SHP77 (cell line): ENCODE measurements at places on chromosomes 12 and 14.

DNA sequence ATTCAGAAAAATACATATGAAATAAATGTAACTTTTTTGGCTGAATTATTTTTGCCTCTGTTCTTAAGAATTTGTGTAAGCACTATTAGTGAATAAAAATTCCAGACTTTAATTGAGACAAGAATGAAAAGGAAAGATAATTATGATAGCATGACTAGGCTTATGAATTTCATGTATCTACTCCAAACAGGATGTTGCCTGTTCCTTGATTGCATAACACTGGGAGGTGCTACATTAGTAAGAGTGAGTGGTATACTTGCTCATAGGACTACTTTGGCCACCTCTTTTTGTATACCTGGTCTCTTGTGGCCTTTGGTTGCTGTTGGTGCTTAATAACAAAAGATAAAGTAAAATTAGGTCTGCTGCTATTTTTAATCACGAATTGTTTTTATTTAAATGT, 112.8 kb downstream of the NAV3 start:
- no peak for DNase-seq

DNA sequence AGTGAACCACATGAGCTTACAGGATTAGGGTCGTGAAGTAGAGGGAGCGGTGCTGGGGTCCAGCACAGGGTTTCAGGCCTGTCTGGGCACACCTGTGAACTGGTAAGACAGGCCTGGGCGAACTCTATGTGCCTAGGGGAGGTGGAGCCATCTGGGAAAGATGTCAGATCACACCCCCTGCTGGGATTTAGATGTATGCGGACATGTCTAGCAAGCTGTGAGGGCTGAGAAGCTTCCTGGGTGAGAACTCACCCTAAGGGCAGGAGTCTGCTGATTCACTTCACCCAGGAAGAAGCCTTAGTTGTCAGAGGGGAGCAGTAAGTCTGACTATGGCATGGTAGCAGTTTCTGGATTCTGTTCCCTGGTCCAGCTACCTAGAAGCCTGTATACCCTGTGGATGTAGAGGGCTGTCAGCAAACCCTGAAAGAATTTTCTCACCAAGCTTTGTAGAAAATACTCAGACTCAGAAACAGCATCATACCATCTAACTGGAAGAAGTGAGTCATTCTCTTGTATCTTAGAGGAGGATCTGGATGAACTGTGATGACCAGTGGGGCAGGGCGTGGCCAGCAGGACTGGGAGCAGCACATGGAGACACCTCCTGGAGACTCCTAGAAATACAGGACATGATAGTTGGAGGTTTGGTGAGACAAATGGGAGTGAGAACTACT, 11.2 kb upstream of the PYGL start:
- peak; percentile 85 for DNase-seq

- peak; percentile 99 for DNase-seq
Measured at GRCh38 chr12:132593938-132594358, 16.4 kb downstream of the LRCOL1 start.

GRCh38 chr14:104132981-104133380, 5.4 kb upstream of the KIF26A start:
- no peak for DNase-seq

DNA sequence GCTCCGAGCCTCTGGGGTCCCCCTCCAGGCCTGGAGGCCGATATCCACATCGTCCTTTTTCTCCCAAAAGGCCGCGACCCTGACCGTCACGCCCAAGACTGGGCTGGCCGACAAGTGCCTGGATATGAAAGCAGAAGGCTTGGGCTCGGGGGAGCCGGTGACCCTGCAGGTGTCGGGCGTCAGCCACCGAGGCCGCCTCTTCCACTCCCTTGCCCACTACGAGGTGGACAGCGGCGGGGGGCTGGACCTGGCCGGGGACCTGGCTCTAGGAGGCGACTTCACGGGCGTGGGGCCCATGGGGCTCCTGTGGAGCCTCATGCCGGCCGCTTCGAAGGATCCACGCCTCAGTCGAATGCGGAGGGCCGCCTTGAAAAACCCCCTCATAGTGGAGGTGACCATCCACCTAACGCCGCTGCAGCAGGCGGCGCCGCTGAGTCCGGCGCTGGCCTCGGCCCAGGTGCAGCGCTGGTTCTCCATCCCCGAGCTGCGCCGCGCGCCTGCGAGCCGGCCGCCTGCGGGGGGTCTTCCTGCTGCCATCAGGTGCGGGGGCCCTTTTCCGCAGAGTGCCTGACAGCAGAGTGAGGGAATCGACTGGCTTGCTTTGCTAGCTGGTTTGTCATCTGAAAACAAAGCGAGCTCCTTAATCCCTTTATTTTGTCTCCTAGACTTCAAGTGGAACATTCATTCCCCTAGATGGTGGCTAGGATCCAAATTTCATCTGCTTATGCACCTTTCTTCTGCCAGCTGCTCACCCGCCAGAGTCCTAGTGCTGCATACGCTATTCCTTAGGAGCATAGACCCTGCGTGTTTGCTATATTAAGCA, 10.6 kb upstream of the DNAL1 start:
- DNase-seq = peak; percentile 40

DNA sequence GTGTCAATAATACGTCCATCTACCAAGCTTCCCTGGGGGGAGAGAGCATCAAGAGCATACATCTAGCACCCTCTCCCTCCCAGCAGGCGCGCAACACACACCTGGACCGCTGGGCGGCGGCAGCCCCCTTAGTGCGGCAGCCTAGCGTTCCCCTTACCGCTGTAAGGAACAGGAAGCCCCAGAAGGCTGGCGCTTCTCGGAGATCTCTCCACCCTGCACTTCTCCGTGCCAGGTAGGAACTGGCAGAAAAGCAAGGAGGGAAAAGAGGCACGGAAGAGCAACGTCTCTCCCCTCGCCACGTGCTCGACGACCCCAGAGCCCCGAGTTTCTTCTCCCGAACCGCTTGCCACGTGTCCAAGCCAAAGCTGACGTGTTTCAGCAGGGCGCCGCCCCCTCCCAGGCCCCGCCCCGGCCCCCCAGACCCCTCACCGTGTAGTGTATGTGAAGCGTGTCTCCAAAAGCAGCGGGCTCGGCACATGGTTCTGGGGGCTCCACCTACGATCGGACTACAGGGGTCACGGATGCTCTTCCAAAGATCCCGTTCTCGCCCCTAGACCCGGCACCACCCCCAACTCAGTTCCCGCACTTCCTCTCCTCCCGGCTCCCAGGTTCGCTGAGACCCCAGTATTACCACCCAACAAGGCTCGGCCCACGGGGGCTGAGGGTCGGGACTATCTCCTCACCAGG, 532 bp downstream of the FKBP11 start:
- DNase-seq = no peak

DNA sequence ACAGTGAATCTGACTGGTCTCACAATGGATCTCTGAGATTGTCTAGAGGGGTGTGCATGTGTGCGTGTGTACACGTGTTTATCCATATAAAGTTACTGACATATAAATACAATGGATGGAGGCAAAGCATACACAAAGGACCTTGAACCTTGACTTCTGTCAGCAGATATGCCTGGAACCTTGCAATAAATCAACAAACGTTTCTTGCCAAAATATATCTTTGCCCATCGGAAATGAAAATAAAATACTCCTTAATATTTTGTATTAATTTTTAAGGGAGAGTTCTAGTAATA, 52.1 kb upstream of the KCNJ8 start:
- DNase-seq = no peak

GRCh38 chr14:65336191-65336591, 76.3 kb upstream of the FUT8 start:
- DNase-seq = no peak

GRCh38 chr14:96442355-96442754, 50.4 kb downstream of the AK7 start:
- DNase-seq = no peak

DNA sequence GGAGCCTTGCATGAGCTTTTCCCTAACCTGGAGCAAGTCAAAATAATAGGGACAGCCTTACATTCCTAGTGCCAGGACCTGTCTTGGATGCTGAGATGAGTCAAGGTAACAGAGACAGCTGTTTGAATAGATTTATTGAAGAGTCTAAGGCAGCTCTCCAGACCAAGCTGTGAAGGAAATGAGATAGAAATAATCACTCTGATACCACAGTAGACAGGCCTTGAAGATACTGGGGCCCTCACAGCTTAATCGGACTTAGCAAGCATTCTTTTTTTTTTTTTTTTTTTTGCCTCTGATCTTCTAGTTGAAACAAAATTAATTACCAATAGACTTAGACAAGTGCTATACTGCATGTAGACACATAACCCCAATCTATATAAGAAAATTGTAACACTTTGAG, 3.1 kb upstream of the RNASE9 start:
- DNase-seq = no peak

DNA sequence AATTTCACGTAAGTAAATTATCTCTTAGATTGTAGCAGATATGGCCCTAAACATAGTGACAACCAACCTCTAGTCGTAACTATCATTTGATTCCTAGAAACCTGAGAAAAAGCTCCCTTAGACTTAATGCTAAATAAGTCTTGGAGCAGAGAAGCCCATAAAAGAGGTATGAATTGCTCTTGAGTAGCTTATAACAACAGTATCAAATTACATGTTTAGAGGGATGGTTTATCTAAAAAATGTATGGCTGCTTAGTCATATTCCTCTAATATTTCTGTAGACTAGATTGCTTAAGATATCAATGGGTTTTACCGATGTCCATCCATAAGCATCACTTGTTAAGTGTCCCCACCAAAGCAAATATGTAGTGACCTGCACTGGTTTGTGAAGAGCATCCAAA, 259.7 kb downstream of the NELL2 start:
- no peak for DNase-seq

DNA sequence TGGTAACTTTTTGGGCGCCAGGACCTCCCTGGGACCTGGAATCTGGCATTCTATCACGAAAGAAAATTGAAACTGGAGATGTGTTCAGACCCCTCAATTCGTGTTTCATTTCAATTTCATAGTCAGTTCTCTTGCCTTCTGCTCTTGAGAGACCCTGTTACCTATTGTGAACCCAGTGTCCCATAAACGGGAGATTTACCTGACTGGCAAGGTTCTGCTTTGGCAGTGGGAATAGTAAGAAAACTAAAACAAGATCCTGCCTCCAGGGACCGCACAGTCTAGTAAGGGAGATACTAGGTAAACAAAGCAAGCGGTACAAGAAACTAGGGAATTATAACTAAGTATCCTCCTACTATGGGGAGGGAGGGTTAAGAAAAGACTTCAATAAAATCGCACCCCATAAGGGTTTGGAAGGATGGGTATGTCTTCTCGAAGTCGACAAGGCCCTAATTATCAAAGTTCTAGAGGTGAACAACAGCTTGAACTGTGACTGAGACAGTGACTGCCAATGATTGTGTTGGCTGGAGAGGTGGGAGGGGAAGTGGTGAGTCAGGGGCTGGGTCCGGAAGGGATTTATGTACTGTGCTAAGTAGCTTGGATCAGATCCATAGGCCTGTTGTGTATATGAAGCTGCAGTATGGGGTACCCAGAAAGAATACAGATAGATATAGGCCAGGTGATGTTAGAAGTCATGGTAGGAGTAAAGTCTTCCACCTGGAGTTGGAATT, 754 bp downstream of the ACSS3 start:
- no peak for DNase-seq

GRCh38 chr12:49051373-49051764, 9.2 kb downstream of the KMT2D start:
- DNase-seq = no peak
